Tracheal epithelial cell (primary cell): ENCODE measurements at places on chromosomes 3 and 15. TPM values are rescaled to one million over a fixed set of nuclear protein-coding genes. Genes with fewer than 3 reads are reported as not detected.

UBA7 gene
- total RNA-seq, result 1.1 and 16.6 TPM in 2 replicates

STARD5 gene
- 4.3 and 8.7 TPM in 2 replicates for total RNA-seq

CCR3 gene
- not detected in 2 replicates for total RNA-seq

NSMCE3 gene
- 5.1 and 7.5 TPM in 2 replicates for total RNA-seq

GATA2 gene
- total RNA-seq, result under 0.01 TPM in 1 of 2 replicates, not detected in the other

KLHL6 gene
- not detected in 2 replicates for total RNA-seq
